ENCODE measurements at places on chromosomes 2 and 18.

GRCh38 chr2:36871068-36871707 lies 95.1 kb downstream of the STRN start:
- no peak for DNase-seq

DNA sequence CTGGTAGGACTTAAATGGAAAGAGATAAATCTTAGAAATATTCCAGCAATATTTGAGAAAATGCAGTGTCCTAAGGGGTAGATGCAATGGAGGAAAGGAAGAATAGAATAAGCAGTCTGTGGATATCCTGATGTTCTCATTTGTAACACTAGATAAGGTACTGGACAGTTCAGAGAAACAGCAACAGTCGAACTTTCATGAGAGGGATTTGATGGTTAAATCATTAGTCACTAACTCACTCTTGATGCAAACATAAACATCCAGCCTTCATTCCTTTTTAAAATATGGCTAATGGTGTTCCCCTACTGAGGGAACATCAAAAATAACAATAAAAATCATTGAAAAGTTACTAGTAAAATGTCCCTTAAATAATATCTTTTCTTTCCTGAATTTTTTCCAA lies 211.4 kb upstream of the SLC39A10 start:
- no peak for DNase-seq

GRCh38 chr2:153890576-153890975 lies 18.9 kb downstream of the GALNT13 start:
- no peak for DNase-seq

DNA sequence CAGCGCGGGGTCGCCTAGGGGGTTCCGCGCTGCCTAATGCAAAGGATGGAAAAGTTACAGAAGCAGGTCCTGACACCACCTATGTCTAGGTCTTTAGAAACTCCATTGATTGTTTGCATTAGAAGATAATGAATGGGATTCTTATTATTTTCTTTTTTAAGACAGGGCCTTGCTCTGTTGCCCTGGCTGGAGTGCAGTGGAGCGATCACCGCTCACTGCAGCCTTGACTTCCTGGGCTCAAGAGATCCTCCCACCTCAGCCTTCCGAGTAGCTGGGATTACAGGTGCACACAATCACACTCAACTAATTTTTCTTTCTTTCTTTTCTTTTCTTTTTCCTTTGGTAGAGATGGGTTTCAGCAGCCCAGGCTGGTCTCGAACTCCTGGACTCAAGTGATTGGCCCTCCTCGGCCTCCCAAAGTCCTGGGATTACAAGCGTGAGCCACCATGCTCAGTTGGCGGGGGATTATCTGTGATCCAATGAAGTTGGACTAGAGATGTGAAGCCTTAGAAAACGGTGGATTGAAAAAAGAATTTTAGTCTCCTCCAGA lies 761 bp upstream of the IDH1 start:
- no peak for DNase-seq

DNA sequence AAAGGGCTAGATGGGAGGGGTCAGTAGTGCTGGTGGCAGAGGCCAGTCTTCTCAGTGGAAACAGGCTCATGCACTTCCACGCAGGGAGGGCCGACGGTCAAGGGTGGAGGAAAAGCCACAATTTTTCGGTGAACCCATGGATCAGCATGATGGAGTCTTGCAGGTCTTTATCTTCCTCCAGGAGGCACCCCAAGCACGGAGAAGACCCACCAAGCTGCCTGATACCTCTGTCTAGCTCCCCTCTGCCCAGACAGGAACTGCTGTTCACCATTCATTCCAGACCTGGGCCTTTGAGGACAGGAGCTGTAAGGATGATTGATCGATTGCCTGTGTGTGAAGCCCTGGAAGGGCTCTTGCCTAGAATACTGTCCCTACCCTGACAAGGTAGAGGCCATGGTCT lies 2.8 kb upstream of the LRRFIP1 start:
- DNase-seq: no peak

DNA sequence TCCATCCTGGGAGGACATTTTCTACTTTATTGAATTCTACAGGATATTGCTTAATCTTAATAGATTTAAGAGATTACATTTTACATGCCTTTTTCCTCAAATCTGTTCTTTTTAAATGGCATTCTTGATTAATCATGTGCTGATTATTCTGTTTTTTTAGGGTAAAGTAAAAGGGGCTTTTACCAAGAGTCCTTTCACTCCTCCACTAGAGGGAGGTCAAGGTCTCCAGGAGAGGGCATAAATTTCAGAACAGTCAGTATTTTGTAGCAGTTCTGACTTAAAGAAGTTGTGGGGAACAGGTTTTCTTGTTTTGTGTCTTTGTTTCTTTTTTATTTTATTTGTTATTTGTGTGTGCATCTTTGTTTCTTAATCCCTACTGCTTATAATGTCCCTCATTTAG lies 25.4 kb downstream of the WDR75 start:
- no peak for DNase-seq
